ENCODE measurements at places on chromosomes 2 and 18.
A peak's percentile ranks its signal among the peaks of the same experiment; 100 is the strongest.

GRCh38 chr2:99552529-99552928 is 62.7 kb upstream of the REV1 start:
- DNase-seq: no peak

GRCh38 chr2:144389930-144390311 is 130.0 kb downstream of the ZEB2 start:
- DNase-seq: no peak

GRCh38 chr2:129883121-129883520 is 96.3 kb upstream of the RAB6C start:
- no peak for DNase-seq

DNA sequence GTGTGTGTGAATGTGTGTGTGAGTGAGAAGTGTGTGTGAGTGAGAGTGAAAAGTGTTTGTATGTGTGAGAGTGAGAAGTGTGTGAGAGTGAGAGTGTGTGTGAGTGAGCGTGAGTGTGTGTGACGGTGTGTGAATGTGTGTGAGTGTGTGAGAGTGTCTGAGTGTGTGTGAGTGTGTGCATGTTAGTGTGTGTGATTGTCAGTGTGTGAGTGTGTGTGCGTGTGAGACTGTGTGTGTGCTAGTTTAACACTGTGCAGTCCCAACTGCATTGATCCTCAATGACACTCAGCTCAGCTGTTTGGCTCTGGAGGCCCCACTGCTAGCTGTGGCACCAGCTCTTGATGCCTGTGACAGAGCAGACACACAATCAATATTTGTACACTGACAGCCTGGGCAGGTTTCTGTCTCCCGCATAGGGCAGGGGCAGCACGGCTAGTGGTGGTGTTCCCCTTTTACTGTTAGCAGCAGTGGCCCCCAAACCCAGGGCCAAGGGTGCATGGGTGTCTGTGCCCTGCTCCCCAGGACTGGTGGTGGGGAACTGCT is 135.0 kb downstream of the INHBB start:
- DNase-seq: no peak

DNA sequence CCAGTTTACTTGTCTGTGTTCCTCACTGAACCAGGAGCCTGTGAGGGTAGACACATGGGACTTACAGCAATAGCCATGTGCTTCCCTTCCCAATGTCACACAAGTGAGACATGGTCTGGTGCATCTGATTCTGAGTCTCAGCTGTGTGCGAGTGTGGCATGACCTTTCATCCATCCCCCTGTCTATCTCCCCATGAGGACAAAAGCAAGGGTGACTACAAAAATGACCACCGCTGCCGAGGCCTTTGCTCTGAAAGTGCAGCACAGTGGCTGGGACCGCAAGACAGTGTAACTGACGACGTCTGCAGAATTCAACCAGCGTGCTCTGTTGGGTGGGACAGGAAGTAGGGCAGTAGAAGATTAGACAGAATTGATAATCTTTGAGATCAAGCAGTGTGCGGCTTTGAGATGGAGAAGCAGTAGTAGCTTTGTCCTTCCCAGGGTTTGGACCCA is 50.5 kb downstream of the RAB31 start:
- no peak for DNase-seq

DNA sequence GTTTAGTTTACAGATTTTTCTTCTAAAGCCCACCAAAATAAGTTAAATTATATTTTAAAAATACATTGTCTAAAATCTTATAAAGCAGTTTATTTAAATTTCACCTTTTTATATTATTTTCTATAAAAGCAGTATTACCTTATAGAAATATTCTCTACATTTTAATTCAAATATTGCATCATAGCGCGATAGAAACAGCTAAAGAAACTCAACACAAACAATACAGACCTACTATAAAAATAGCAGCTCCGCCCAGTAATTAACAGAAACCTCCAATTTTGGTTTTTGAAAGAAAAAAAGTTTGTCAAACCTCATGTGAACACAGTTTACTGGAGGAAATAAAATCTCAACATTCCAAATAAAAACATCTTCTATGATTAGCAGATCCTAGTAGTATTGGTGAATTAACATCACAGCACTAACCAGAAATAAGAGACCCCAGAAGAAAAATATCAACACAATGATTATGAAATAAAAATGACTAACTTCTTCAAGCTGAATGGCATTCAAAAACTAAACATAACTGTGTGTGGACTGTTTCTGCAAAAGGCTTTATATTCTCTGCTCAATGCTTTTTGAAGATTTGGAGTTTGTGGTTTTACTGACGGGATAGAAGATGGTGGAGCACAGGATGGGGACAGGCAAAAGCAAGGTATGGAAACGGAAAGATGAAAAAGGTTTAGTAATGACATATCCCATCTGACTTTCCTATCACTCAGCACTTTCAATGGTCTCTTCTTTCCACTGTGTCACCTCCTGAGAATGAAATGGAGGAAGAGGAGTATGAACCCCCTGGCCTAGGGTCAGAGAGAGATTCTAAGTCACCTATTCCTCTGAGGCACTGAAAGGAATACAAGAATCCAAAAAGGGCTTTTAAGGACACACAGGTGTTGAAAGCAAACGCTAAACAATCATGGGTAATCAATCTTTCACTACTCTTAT is 17.5 kb downstream of the MAP4K3 start:
- no peak for DNase-seq

- no peak for DNase-seq
These were observed 113.2 kb downstream of the USP34 start for GRCh38 chr2:61357681-61358080.

- DNase-seq: no peak
These were observed 1.8 kb downstream of the MYO5B start for GRCh38 chr18:50192995-50193795.

- DNase-seq: peak; percentile 28
These were observed 96.8 kb downstream of the SNTG2 start for GRCh38 chr2:1047485-1047884.

All from A673 (cell line).